ENCODE measurements at places on chromosomes 6 and 20.

- no peak for DNase-seq
These were observed 108.0 kb downstream of the LAMA2 start for GRCh38 chr6:128990915-128991314.

DNA sequence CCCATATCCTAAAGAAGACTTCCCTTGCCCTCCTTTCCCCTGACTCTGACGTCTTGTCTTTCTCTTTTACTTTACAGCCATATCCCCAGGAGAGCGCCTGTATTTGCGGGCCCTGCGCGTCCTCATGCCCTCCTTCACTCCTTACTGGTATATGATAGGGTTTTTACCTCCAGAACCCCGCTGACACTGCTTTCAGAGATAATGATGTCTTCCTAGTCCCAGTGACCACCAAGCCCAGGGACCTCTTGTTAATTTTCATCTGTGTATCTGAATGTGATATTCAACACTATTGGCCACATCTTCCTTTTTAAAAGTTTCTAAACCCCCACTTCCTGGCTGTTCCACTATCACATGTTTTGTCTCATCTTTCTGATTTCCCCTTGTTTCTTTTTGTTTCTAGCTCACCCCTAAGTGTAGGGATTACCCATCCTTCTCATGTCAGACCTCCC is 102.0 kb downstream of the HIVEP1 start:
- no peak for DNase-seq

DNA sequence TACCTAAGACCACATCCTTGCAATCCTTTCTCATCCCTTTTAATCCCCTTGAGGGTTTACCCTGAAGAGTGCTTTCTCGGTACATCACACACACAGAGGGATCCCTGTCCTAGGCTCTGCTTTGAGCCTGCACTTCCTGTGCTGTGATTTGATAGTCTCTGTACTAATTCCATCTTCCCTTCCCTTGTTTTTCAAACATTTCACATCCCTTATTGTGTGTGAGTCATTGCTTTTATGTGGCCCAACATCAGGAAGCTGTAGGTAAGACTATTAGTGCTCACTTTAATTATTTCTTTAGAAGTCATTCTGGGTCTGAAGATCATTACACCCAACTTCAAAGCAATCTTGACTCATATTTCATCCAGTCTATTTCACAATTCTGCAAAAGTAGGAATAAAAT is 57.2 kb upstream of the ANKEF1 start:
- no peak for DNase-seq

- no peak for DNase-seq
These were observed 80.1 kb upstream of the MARCKS start for GRCh38 chr6:113776998-113777397.

DNA sequence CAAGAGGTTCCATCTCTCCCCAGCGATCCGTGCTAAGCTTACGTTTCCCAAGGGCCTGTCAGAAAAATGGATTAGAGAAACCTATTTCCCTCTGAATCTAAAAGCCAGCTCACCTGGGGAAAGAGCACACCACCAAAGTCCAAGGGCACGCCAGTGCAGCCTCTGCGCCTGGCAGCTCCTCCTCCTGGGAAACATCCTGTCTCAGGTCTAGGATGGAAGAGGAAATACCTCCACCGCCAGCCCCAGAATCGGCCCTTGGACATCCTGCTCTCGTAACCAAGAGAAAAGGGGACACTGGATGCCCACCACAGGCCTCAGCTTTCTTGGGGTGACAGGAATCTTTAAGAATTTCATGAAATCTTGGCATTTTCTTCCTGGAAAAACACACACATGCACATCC is 18.7 kb downstream of the RAMACL start:
- no peak for DNase-seq
